ENCODE measurements at places on chromosomes 6 and 20.

GRCh38 chr20:8526610-8527009, 394.5 kb downstream of the PLCB1 start:
- no peak for DNase-seq

- no peak for DNase-seq
Measured at GRCh38 chr6:38320358-38320757, 319.4 kb downstream of the BTBD9 start.

- DNase-seq: no peak
Measured at GRCh38 chr20:25248786-25249172, 894 bp downstream of the PYGB start.

GRCh38 chr6:41685641-41686380, 47.5 kb downstream of the MDFI start:
- DNase-seq: no peak

GRCh38 chr6:87197547-87197946, 42.2 kb downstream of the ZNF292 start:
- DNase-seq: no peak

GRCh38 chr20:47066484-47067270, 172.0 kb downstream of the EYA2 start:
- peak; percentile 69 for DNase-seq

- no peak for DNase-seq
Measured at GRCh38 chr20:44011251-44011940, 96.7 kb downstream of the TOX2 start.

DNA sequence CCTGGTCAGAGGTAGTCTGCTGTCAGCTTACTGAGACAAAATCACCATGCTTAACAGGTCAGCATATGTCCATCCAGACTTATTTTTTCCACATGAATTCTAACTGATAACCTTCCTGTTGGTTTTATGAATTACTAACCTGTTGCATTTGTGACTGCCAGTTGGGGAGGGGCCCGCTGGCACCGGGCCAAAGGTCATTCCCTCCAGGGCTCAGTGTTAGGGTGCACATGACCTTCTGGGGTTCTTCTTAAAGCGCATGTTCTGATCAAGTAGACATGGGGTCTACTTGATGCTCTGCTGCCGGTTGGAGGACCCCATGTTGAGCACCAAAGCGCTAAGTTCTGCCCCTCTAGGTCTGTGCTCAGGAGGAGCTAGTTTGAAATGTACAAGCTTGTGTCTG, 15.6 kb downstream of the DUSP22 start:
- no peak for DNase-seq

DNA sequence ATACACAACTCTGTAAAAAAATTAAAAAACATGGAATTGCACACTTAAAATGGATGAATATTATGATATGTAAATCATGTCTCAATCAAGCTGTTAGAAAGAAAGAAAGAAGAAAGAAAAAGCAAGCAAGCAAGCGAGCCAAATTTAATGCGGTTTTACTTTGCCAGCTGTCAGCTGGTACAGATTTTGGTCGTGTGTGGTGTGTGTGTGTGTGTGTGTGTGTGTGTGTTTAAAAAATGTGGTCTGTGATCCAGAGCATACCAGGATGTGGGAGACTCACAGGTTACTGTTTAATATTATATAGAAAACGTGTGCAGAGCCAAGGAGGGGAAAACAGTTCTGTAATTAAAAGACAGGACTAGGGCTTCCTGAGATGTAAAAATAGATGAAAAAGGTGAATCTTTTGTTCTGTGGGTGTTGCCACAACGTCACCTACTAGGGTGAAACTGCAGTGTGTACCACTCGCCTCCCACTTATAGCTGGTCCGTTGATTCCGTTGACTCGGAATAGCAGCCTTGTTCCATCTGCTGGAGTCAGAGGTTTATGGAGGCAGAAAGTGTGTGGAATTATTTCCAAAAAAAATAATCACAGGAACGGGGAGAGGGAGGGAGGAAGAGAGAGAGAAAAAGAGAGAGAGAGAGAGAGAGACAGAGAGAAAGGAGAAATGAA, 197.7 kb downstream of the BCAS1 start:
- DNase-seq: no peak

DNA sequence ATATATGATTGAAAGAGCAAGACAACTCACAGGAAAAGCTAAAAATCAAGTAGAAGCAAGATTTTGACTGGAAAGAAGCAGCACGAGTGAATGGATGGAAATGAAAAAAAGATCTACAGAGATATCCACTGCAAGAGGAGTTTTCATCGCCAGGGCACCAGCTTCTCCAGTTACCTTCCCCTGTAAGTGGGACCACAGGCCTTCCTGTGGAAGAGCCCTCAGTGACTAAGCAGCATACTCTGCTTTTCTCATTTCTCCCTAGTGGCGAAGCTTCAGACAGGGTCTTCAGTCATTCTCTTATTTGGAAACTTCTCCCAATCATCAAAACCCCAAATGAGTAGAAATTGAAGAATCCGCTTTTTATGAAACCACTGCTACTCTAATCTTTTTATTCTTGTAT, 40.5 kb downstream of the ADGRB3 start:
- no peak for DNase-seq

DNA sequence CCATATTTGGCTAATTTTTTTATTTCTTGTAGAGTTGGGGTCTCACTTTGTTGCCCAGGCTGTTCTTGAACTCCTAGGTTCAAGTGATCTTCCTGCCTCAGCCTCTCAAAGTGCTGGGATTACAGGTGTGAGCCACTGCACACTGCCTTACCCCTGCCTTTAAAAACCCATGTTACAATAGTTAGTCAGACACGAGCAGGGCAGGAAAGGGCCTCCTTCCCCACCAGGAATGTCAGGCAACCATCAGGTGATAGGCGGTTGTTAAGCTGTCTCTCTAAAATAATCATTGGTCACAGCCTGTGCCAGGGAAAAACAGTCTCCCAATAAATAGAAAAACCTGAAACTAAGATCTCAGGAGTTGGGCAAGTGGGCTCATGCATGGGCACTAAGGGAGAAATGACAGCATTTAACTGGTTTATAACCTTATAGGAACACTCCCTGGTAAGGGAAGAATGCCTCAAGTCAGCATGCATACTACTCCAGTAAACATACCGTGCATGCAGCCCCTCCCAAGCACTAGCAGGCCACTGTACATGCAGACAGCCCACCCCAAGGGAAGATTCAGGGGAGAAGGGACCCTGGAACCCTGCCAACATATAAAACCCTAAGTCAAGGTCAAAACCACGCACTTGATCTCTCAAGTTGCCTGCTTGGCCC, 8.4 kb downstream of the OR2H2 start:
- no peak for DNase-seq

DNA sequence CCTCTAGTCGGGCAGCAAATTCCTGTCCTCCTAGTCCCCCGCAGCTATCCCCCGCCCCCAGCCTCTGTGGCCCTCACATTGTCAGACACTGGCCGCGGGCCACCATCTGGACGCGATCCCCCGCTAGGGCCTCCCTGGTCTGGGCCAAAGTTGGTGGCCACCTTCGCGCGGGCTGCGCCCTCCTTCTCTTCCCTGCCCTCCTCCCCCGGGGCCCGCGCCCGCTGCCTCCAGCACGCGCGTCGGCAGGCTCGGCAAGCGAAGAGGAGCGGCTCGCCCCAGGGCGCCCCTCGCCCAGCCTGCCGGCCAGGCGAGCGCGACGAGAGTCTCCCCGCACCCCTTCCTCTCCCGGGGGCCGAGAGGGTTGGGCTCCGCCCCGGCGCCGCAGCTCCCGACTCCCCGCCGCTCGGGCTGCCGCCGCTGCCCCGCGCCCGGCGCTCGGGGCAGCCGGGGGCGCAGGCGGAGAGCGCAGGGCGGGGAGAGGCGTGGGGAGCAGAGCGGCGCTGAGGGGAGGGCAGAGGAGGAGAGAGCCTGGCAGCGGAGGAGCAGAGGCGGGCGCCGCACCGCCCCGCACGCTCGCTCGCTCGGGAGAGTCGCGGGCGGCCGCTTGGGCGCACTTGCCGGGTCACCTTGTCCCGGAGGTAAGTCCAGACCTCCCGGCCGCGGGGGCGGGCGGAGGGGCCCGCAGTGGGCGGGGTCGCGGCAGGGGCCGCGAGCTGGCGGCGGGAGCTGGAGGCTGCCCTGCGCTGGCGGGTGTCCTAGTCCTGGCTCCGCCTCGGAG, at the start of gene SYNDIG1:
Gene SYNDIG1, plus strand, starts transcription at position 514 of the 778 bp plus-strand sequence. CDS start 73,469 bp downstream, outside the sequence.
- no peak for DNase-seq

GRCh38 chr6:20096536-20096935, 115.7 kb downstream of the MBOAT1 start:
- DNase-seq: no peak

DNA sequence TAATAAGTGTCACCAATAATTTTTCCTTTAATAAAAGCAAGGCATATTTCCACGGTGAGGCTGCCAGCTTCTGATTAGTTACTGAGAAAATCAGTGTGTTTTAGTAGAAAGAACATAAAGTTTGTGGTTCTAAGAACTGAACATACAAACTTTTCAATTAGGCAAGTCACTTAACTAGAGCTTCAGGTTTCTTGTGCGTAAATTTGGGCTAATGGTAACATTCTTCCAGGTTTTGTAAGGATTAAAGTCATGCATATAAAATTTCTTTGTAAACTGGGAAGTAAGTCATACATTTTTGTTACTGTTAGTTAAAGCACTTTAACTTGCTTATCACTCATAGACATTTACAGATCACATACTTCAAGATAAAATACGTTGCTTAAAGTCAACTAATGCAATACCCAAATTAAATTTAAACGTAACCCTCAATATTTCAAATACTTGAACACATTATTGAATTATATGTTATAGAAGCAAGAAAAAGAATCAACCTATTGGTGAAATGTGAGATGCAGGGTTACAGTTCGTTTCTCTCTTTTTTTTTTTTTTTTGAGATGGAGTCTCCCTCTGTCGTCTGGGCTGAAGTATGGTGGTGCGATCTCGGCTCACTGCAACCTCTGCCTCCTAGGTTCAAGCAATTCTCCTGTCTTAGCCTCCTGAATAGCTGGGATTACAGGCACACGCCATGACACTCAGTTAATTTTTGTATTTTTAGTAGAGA, 327.3 kb upstream of the NOX3 start:
- peak; percentile 63 for DNase-seq
